ENCODE measurements at places on chromosomes 7 and 10.
A peak's percentile ranks its signal among the peaks of the same experiment; 100 is the strongest.

DNA sequence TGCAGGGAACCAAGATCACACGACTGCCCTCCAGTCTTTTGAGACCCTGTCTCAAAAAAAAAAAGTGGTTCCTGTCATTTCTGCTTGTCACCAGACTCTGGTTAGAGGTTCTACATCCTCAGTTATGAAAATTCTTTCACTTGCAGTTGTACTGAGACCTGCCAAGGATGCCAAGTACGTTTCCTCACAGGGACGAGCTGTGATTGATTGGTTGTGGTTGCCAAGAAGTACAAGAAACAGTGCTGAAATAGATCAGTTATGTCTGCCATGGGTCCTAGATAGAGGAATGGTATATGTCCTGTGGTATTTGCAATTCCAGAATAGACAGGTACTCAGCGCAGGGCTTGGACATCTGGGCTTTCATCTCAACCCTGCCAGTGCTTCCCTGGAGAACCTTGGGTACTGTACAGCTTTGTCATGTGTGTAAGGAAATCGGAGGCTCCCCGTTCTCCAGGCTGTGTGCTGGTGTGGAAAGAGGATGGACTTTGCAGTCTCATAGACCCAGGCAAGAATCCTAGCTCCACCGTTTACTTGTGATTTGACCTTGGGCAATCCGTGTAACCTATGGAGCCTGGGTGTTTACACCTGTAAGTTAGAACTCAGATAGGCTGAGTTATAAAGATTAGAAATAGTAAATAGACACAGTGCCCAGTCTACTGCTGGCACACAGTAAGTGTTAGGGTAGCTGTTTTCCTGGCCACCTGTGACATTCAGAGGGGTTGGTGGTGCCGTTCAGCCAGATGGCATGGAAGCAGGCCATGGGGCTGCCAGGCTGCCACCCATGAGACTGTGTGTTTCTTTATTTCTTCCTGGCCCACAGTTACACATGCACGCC, 53.0 kb downstream of the COL13A1 start:
- no peak for DNase-seq

DNA sequence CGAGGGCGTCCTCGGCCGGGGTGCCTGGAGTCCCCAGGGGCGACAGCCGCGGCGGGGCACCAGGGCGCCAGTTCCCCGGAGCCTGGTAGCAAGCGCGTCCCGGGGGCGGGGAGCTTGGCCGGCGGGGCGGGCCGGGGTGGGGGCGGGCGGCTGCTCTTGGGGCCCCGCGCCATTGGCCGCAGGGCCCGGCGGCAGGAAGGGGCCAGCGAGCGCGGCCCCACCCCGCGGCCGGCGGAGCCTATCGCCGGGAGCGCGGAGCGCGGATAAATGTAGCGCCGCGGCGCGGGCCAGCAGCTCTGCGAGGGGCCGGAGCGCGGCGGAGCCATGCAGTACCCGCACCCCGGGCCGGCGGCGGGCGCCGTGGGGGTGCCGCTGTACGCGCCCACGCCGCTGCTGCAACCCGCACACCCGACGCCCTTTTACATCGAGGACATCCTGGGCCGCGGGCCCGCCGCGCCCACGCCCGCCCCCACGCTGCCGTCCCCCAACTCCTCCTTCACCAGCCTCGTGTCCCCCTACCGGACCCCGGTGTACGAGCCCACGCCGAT, at the start of gene HHEX:
Gene HHEX, plus strand, starts transcription at position 293 of the 548 bp plus-strand sequence. Its CDS starts 32 bp downstream, at position 325.
- no peak for DNase-seq

GRCh38 chr10:127968027-127968441, 61.1 kb downstream of the PTPRE start:
- DNase-seq = no peak

- DNase-seq = no peak
Measured at GRCh38 chr7:112420236-112420861, 29.9 kb upstream of the IFRD1 start.

DNA sequence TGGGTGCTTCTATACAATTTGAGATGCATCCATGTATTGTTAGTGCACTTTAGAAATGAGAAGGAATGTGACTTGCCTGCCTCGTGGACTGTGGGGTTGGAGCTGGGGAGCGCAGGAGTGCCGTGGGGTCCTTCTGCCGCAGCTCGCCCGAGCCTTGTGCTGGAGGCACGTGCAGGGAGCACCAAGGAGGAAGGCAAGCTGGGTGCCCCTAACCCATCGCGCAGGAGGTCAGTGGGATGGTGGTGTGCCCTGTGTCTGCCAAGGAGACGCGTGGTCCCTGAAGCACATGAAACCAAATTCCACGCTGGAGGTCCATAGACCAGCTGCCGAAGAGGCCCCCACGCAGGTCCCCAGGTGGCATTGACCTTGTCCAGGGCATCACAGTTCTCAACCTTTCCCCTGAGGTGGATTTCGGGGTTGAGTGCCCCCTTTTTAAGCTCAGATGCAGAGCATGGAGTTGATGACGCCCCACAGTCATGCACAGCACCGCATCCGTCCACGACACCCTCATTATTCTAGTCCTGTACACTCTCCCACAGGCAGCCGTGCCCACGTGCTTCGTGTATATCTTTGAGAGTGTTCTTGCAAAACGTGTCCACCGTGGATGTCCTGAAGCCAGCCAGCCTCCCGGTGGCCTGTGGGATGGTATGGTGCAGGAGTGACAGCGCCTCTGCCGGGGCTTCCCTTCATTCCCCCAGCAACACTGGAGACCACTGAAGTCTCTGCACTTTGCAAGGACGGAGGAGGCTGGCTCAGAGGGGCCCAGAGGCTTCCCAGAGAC, 35.5 kb downstream of the FKBP6 start:
- DNase-seq = no peak

GRCh38 chr7:150806454-150806853, 5.9 kb downstream of the TMEM176A start:
- DNase-seq = no peak

DNA sequence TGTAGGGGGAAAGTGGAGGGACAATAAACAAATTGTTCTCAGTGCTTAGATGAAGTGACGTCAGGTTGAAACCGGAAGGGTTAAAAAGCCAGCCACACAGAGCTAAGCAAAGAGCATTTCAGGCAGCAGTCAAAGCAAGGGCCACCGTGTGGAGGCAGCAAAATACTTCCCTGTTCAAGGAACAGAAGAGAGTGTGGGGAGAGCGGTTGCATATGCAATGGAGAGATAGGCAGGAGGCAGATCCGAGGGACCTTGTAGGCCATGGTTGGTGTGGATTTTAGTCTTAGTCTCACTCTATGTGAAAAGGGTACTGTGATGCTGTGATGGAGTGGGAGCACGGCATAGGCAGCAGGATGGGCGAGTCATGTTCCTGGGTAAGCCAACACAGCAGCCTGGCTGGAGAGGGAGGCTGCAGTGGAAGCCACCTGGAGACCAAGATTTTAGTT, 3.8 kb upstream of the STN1 start:
- no peak for DNase-seq

GRCh38 chr7:116924741-116925140, 28.6 kb upstream of the ST7 start:
- DNase-seq = no peak

DNA sequence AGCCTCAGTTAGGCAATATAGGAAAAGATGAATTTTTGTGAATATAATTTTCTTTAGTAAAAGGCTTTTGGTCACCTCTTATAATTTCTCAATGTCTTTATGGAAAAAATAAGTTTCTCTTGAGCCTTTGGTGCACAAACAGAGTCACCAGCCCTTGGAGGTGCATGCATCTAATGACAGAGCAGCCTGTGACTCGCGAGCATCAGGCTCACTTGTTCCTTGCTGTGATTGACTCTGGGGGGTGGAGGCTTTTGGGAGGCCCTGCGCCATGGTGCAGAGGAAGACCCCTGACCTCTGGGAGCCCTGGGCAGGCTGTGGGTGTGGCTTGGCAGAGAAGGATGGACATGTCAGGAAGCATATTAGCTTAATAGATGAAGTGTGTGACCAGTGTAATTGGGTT, 60.2 kb downstream of the FIGNL1 start:
- DNase-seq = no peak

DNA sequence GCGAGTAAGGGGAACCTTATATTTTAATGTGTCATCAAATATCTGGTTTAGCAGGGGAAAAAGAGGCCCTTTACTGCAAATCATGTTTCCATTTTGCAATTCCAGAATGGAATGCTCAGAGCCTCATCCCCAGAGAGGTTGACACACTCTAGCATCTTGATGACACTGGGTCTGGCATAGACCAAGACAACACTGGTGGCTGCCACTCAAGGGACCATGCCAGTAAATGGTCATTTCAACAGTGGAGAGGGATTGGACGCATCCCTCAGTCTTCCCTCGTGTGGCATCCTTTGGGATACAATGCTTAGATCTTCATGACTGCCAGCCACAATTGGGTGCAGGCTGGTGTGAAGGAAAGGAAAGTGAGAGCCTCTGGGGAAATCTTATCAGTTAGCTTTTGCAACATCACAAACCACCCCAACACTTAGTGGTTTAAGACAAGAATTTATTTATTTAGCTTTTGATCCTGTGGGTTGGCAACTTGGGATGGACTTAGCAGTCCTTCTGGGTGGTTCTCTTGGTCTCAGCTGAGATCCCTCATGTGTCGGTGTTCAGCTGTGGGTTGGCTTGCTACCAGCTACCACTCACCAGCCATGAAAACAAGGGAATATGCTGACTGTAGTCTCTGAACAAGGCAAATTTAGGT, 21.6 kb downstream of the TACC2 start:
- no peak for DNase-seq

DNA sequence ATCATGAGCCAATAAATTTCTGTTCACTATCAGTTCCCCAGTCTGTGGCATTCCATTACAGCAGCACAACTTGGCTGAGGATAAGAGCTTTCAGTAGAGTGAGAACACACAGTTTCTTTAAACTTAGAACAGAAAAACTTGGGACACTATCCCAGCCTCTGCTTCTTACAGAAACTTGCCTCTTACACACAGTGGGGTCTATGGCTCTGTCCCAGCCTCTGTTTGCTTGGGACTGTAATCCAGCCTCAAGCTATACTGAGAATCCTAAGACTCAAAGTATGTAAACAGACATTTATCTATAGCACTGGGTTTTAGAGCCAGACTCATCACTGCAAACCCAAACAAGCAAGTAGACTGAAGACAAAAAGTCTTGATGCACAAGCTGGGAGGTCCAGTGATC, 355.8 kb upstream of the VSTM2A start:
- no peak for DNase-seq

GRCh38 chr10:58440484-58440883, 55.3 kb downstream of the TFAM start:
- DNase-seq = no peak

DNA sequence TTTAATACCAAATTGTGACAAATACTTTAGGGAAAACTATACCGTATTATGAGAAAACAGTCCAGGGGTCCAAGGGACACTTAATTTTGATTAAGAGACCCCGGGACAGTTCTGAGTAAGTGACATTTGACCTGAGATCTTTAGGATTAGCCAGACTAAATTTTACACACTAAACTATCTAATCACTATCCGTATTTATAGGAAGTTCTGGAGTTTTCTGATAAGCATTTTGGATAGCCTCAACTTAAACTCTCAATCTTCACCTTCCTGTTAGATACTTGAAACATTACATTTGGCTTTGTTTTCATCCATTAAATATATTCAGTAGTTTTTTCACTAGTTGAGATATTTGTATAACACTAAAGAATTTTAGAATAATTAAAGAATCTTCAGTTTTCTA, 5.4 kb downstream of the PIK3CG start:
- no peak for DNase-seq

DNA sequence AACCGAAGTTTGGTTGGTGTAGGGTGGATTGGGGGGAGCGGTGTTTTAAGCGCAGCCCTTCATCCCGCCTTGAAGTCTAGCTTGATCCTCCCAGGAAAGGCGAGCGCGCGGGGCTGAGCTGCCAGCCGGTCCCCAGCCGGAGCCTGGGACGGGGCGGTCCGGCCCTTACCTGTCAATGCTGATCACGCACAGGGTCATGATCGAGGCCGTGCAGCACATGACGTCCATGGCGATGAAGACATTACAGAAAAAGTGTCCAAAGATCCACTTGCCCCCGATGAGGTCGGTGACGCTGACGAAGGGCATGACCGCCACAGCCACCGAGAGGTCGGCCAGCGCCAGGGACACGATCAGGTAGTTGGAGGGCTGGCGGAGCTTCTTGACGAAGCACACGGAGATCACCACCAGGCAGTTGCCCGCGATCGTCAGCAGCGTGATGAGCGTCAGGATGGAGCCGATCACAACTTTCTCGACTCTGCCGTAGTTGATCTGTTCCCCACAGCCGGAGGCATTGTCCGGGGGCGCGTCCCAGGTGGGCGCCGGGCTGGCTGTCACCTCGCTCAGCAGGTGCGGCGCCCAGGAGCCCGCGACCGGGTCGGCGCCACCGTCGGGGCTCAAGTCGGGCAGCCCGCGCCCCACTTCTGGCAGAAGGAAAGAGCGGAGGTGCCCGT, 740 bp downstream of the HTR7 start:
- DNase-seq = no peak

- DNase-seq = no peak
Measured at GRCh38 chr10:44982496-44982895, 3.9 kb upstream of the DEPP1 start.

- peak; percentile 37 for DNase-seq
Measured at GRCh38 chr10:62732841-62733653, 71.5 kb upstream of the ADO start.

DNA sequence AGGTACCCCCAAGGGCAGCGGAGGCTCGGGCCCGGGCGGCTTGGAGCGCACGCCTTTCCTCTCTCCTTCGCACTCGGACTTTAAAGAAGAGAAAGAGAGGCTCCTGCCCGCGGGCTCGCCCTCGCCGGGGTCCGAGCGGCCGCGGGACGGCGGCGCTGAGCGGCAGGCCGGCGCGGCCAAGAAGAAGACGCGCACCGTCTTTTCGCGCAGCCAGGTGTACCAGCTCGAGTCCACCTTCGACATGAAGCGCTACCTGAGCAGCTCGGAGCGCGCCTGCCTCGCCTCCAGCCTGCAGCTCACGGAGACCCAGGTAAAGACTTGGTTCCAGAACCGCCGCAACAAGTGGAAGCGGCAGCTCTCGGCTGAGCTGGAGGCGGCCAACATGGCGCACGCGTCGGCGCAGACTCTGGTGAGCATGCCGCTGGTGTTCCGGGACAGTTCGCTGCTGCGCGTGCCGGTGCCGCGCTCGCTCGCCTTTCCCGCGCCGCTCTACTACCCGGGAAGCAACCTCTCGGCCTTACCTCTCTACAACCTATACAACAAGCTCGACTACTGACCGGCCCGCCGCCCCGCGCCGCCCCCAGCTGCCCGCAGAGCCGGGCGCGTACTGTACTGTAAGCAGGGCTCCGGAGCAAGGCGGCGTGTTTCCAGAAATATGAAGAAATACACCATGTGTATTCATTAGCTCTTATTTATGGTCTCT, 1.8 kb downstream of the HMX2 start:
- DNase-seq = no peak

GRCh38 chr10:131816941-131817700, 83.7 kb upstream of the PPP2R2D start:
- DNase-seq = no peak

DNA sequence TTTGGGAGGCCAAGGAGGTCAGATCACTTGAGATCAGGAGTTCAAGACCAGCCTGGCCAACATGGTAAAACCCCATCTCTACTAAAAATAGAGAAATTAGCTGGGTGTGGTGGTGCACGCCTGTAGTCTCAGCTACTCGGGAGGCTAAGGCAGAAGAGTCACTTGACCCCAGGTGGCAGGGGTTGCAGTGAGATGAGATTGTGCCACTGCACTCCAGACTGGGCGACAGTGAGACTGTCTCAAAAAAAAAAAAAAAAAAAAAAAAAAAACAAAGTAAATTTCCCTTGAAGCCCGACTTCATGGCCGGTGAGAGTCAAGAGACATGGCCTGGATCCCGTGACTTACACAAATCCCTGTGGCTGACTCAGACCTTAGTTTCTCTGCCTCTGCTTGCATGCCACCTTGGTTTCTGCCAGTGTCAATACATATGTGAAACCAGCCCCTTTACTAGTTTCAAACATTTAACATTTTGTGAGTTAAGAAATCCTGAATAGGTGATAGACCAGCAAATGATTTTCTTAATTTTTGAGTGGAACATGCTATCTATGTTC, 62.8 kb downstream of the ZEB1 start:
- no peak for DNase-seq

GRCh38 chr7:126606331-126606730, 646.4 kb downstream of the GRM8 start:
- DNase-seq = no peak
